Immature natural killer cell (primary cell): ENCODE measurements at places on chromosomes 2 and 18.

GRCh38 chr18:48956356-48956755 lies 5.6 kb upstream of the SMAD7 start:
- DNase-seq, result no peak

- no peak for DNase-seq
These were observed 160.4 kb upstream of the LHCGR start for GRCh38 chr2:48915884-48916283.

GRCh38 chr2:9053534-9053931 lies 50.0 kb upstream of the MBOAT2 start:
- no peak for DNase-seq

- no peak for DNase-seq
These were observed 1.8 kb downstream of the SALL3 start for GRCh38 chr18:78981394-78981831.

GRCh38 chr18:62838475-62839098 lies 123.2 kb downstream of the PHLPP1 start:
- no peak for DNase-seq

DNA sequence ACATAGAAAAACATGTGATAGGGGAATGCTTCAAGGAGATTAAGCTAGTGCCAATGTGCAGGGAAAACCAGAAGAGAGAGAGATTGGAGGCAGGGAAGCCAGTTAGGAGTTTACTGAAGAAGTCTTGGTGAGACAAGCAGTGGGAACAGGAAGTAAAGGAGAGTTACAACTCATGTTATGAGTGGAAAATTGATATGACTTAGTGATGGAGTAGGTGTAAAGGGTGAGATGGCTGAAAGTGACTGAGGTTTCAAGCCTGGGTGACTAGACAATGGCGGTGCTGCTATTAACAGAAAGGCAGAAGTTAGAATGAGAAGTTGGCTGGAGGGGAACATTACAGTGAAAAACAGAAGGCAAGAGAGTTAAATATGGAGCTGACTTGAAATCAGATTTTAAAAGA lies 16.5 kb downstream of the DOK1 start:
- DNase-seq, result no peak
